ENCODE measurements at places on chromosomes 2 and 18.

- no peak for DNase-seq
These were observed 1.8 kb downstream of the ACVR1 start for GRCh38 chr2:157874348-157874747.

GRCh38 chr2:168592181-168592831 lies 136.2 kb downstream of the CERS6 start:
- DNase-seq = no peak

- no peak for DNase-seq
These were observed 254.7 kb upstream of the THUMPD2 start for GRCh38 chr2:40033781-40034180.

DNA sequence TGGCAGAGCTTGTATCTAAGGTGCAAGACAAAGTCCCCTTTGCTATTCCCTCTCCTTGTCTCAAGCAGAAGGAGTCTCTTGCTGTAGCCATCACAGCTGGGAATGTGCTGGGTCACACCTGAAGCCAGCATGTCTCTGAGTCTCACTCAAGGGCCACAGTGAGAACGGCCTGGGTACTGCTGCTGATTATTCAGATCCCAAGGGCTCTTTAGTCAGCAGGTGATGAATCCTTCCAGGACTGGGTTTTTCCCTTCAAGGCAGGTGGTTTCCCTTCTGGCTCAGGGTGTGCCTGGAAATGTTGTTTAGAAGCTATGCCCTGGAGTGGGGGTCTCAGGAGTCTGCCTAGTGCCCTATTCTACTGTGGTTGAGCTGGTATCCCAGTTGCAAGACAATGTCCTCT lies 356.3 kb downstream of the PARD3B start:
- no peak for DNase-seq

- no peak for DNase-seq
These were observed 35.6 kb upstream of the LRRC30 start for GRCh38 chr18:7195266-7195665.

- no peak for DNase-seq
These were observed 1.8 kb downstream of the PAX8 start for GRCh38 chr2:113276761-113277425.

GRCh38 chr18:60873708-60874107 lies 459.5 kb upstream of the CDH20 start:
- no peak for DNase-seq

DNA sequence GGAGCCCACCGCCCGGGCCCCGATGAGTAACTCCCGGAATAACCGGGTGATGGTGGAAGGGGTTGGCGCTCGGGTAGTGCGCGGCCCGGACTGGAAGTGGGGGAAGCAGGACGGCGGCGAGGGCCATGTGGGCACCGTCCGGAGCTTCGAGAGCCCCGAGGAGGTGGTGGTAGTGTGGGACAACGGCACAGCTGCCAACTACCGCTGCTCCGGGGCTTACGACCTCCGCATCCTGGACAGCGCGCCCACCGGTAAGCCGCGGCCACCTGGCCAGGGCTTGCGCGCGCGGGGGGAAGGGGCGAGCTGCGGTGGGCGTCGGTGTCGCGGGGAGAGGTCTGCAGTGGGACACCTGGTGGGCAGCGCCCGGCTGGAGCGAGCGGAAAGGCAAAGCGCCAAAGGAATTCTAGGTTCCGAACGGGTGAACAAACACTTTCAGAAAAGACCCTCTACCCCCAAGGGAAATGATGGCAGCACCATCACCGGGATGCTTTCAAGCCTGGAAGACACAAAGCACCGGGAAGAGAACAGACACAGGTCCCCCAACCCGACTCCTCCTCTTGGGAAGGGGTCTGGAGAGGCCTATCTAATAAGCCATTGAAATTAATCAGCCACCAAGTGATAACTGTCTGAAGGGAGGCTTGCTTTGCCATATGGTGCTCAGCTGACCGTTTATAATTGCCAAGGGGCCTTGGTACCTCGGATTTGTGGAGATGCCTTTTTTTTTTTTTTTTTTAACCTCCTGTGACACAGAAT lies 1.1 kb downstream of the MIB1 start:
- DNase-seq = no peak

Measured in CD4-positive, alpha-beta T cell treated with Interleukin-4 for 1 hour (primary cell).